AML-193 (cell line): ENCODE measurements at places on chromosomes 7 and 10.
A peak's percentile ranks its signal among the peaks of the same experiment; 100 is the strongest.

GRCh38 chr10:74786126-74786525, 40.3 kb upstream of the KAT6B start:
- DNase-seq: no peak

GRCh38 chr10:1650542-1651269, 86.6 kb downstream of the ADARB2 start:
- DNase-seq: no peak

GRCh38 chr7:17682586-17682985, 257.7 kb downstream of the SNX13 start:
- no peak for DNase-seq

GRCh38 chr7:139714163-139714901, 63.5 kb downstream of the HIPK2 start:
- DNase-seq: no peak

GRCh38 chr7:93142127-93142526, 6.1 kb downstream of the SAMD9L start:
- no peak for DNase-seq

GRCh38 chr7:129535896-129536295, 33.6 kb downstream of the SMKR1 start:
- DNase-seq: no peak

DNA sequence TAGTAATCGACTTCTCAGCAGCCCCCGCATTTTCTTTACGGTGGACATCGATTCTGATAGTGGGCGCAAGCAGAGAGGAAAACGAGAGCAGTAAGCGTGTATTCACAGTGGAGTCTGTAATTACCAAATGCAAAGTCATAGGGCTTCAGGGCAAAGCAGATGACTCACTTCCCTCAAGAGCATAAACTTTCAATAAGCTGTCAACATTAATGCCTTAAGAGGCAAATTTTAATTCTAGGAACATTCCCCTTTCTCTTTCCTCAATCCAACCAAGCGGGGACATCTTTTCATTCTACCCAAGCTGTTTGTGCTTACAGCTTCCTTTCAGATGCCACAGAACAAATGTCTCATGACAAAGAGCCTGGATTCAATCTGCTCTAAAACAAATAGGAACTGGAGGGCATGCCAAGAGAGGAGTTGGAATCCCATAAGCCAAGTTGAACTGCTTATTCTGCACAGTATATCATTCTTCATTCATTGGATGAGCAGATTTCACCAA, 48.6 kb downstream of the MALSU1 start:
- DNase-seq: peak; percentile 80

DNA sequence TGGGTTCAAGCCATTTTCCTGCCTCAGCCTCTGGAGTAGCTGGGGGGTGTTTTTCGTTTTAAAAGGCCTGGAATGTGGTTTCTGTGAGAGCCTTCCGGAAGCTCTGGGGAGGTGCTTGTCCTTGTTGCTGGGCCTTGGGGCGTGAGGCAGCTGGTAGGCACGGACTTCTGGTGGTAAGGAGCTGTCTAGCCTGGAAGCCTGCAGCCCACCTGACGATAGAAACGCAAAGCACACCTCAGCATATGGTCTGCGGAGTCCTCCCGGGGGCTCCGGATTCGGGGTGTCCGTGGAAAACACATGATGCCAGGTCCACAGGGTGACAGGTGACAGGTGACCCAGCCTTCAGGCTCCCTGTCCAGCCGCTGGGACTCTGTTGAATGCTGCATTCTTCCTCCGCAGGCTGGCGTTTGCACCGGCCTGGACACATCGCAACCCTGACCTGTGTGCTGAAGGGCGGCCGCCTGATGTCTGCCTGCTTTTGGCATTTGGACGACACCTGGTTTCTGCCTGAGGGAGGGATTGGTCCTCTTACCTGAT, 37.3 kb downstream of the INPP5A start:
- DNase-seq: peak; percentile 43

GRCh38 chr7:81990395-81990794, 220.5 kb upstream of the HGF start:
- DNase-seq: peak; percentile 68

DNA sequence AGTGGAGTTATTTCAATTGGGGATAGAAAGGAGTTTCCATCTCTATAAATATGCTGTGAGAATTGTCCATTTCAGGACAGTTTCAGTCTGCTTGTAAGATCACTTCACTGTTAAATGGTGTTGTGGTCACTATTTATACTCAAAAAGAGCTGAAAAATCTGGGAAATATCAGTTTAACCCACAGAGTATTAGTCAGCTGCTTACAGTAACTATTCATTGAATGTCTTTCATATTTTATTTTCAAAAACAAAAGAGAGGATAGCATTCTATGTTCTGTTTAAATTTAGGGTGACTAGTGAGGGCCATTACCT, 85.4 kb upstream of the PLXDC2 start:
- no peak for DNase-seq

DNA sequence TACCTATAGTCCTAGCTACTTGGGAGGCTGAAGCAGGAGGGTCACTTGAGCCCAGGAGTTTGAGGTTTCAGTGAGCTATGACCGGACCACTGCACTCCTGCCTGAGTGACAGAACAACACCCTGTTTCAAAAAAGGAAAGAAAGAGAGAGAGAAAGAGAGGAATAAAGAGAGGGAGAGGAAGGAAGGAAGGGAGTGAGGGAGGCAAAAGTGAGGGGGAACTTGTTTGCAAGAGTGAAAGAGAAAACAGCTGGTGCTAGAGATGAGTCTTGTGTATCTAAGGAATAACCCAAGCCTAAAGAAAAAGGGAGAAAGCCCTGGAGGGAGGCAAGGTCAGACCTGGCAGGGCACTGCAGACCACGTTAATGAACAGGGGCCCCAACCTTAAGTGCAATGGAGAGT, 4.8 kb upstream of the NT5C2 start:
- no peak for DNase-seq

DNA sequence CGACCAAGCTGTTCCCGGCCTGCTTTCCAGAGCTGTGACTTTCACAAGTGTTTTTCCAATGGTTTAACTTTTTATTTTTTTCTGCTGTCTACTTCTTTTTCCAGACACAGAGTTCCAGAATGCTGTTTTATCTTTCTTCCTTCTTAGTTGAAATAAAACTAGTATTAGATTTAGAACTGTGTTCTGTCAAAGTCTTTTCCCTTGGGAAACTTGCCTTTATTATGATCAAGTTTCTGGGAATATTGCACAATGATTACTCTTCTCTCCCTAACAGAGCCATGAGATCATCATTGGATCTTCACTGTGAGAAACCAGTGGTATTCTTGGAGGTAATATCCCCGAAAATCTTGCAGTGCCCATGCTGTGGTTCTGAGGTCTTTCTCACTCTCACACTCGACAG, 104.9 kb upstream of the KCND2 start:
- DNase-seq: no peak

GRCh38 chr7:33845991-33846509, 59.3 kb upstream of the BMPER start:
- DNase-seq: no peak

- no peak for DNase-seq
These were observed 30.6 kb upstream of the TAX1BP1 start for GRCh38 chr7:27709137-27710075.

DNA sequence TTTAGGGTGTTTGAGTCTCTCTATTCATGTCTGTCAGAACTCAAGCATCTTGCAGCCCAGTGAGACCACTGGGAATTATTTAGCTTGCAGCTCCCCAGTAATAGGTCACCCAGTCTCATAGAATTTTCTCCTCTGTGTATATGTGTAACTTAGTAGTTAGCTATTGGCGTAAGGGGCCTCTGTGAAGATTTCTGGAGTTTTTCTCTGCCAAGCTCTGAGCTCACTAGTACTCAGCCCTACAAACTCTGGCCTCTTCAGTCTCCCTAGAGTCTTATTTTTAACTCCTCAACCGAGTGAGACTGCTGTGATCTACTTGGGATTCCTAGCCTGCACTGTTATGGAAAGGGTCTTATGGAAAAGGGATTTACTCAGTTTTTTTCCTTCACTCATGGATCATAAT, 90.2 kb downstream of the PPP1R9A start:
- DNase-seq: no peak

DNA sequence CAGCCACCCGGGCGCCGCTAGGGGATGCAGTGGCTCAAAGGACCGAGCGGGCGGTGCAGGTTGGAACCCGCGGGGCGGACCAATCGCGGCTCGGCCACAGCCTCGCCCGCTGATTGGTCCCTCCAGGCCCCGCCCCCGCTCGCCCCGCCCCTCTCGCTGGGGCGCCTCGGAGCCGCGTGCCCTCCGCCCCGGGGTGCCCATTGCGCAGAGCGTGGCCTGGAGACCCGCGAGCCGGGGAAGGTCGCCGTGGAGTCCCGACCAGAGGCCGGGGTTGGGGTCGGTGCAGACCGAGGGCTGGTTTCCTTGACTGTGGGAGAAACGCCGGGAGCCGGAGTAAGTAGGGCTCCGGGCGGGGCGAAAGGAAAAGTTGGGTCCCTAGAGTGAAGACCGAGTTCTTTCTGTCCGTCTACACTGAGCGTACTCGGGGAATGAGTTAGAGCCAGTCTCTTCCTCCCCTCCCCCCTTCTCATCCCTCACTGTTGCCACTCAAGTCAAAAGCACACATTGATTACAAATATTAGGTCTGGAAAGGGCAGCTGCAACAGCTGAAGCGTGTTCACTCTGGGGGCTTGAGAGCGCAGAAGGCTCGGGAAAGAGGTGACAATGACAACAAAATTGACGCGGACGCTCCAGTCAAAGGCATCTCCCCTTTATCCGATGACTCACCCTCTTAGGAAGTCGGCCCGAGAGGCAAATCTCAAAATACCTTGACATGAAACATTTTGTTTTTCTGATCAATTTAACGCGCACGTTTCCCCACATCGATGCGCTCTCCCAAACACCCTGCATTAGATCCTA, 843 bp upstream of the GATA3 start:
- DNase-seq: peak; percentile 81

GRCh38 chr7:130232209-130232608, 24.5 kb downstream of the SSMEM1 start:
- no peak for DNase-seq

DNA sequence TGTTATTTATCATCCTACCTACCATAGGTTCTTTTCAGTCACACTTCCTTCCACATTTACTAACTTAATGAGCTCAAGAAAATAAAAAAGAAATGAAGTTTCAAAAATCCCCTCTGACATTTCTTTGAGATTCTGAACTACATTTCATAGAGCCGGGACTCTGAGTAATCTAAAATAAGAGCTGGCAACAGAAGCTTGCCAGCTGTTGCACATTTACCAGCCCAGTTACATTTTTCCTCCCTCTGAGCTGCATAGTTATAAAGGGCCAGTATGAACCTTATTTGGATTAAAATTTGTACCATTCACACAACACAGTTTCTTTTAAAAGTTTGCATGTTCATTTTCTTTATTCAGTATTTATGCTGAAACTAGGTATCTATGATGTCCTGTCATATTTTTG, 119.5 kb upstream of the CAV2 start:
- DNase-seq: no peak

- no peak for DNase-seq
These were observed 7.3 kb downstream of the AKAP9 start for GRCh38 chr7:91947948-91948347.

- DNase-seq: no peak
These were observed 188.1 kb upstream of the MYO3A start for GRCh38 chr10:25745976-25746375.

DNA sequence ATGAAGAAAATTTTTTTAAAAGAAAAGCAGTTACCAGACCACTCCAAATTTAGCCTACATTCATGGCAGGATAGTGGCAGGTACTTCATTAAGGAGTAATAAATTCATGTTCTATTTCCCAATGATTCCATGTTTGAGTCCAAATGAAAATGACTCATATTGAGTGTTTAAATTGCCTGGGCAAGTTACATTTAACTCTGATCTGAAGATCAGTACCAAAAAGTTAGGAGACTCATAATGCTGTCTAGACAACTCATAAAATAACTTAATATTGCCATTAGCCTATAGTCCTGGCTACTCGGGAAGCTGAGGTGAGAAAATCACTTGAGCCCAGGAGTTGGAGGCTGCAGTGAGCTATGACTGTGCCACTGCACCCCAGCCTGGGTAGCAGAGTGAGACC, 13.0 kb downstream of the BRAF start:
- no peak for DNase-seq

GRCh38 chr7:2373124-2373556, 18.5 kb downstream of the EIF3B start:
- DNase-seq: no peak
